ENCODE measurements at places on chromosomes 12 and 14. TPM values are rescaled to one million over a fixed set of nuclear protein-coding genes. Genes with fewer than 3 reads are reported as not detected.
A peak's percentile ranks its signal among the peaks of the same experiment; 100 is the strongest.

DNA sequence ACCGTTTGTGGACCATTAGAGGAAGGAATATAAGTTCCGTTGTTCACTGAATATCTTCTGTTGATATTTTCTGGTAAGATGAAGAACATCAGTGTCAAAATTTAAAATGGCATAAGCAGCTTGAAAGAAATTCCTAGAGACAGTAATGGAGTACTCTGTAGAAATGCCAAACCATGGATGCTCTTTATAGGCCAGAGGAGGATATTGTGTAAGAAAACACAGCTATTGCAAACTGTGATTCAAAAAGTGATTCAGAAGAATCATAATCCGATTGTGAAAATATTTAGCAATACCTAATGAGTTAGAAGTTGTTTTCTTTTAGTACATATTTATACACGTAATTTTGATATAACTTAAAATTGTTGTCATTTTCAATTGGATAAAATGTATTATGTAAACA lies 102.8 kb downstream of the SLC16A7 start:
- no peaks in the 10 kb centered on the region for H3K27me3 ChIP-seq
- H3K27ac ChIP-seq, result no peak overlapping the region
- no peaks in the 10 kb centered on the region for H3K36me3 ChIP-seq
- DNase-seq, result no peak

- no peaks in the 10 kb centered on the region for H3K4me1 ChIP-seq
- H3K27me3 ChIP-seq, result no peaks in the 10 kb centered on the region
- no peaks in the 10 kb centered on the region for H3K36me3 ChIP-seq
- no peak overlapping the region for H3K4me3 ChIP-seq
- H3K27ac ChIP-seq, result no peak overlapping the region
These were observed 70.6 kb downstream of the NOC4L start for GRCh38 chr12:132214891-132215290.

GRCh38 chr14:50044042-50044651 lies 72.2 kb downstream of the VCPKMT start:
- H3K36me3 ChIP-seq, result no peaks in the 10 kb centered on the region
- no peak overlapping the region for H3K4me3 ChIP-seq
- H3K27ac ChIP-seq, result peak overlapping the region; percentile 56

DNA sequence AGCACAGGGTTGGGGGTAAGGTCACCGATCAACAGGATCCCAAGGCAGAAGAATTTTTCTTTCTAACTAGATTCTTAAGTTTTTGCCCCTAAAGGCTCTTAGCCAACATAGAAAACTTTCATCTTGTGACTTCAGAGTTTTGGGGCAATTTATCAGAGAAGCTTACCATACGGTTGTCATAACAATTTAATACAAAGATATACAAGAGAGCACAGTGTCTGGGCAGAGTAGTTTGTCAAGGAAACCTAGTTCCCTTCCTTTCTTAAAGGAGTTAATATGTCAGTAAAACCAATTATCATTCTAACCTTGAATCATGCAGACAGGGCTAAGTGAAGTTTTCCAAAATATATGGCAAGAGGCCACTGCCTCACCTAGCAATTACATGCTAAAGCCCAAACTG lies 18.4 kb downstream of the NR2C1 start:
- no peak for DNase-seq
- H3K4me1 ChIP-seq, result no peaks in the 10 kb centered on the region
- H3K36me3 ChIP-seq, result peaks cover 99% of the 10 kb centered on the region

Gene OTUB2
- 0.09 TPM for polyA plus RNA-seq

- no peak for DNase-seq
- no peak overlapping the region for H3K27ac ChIP-seq
- peaks cover 27% of the 10 kb centered on the region for H3K4me1 ChIP-seq
- H3K27me3 ChIP-seq, result no peaks in the 10 kb centered on the region
These were observed 5.6 kb downstream of the CDK2AP1 start for GRCh38 chr12:123265851-123266678.

Gene ACOT4
- polyA plus RNA-seq, result 2.5 TPM

- DNase-seq, result no peak
- H3K4me1 ChIP-seq, result no peaks in the 10 kb centered on the region
- H3K36me3 ChIP-seq, result no peaks in the 10 kb centered on the region
- H3K27me3 ChIP-seq, result no peaks in the 10 kb centered on the region
- no peak overlapping the region for H3K27ac ChIP-seq
- no peak overlapping the region for H3K4me3 ChIP-seq
These were observed 689.4 kb downstream of the NOVA1 start for GRCh38 chr14:25908277-25909044.

- H3K4me1 ChIP-seq, result no peaks in the 10 kb centered on the region
- DNase-seq, result no peak
- H3K4me3 ChIP-seq, result no peak overlapping the region
These were observed 111.3 kb upstream of the FKBP4 start for GRCh38 chr12:2683283-2684025.

- H3K4me1 ChIP-seq, result no peaks in the 10 kb centered on the region
- no peak overlapping the region for H3K4me3 ChIP-seq
- no peaks in the 10 kb centered on the region for H3K27me3 ChIP-seq
These were observed 56.1 kb downstream of the RERG start for GRCh38 chr12:15165012-15165659.

Gene CBLN3
- 0.38 TPM for polyA plus RNA-seq

- H3K4me1 ChIP-seq, result no peaks in the 10 kb centered on the region
- H3K36me3 ChIP-seq, result no peaks in the 10 kb centered on the region
- H3K4me3 ChIP-seq, result no peak overlapping the region
- no peak overlapping the region for H3K27ac ChIP-seq
- H3K27me3 ChIP-seq, result no peaks in the 10 kb centered on the region
These were observed 4.9 kb upstream of the SENP1 start for GRCh38 chr12:48110691-48111311.

Gene PPM1A
- 54.0 TPM for polyA plus RNA-seq

Gene RNASE8
- not detected for polyA plus RNA-seq

DNA sequence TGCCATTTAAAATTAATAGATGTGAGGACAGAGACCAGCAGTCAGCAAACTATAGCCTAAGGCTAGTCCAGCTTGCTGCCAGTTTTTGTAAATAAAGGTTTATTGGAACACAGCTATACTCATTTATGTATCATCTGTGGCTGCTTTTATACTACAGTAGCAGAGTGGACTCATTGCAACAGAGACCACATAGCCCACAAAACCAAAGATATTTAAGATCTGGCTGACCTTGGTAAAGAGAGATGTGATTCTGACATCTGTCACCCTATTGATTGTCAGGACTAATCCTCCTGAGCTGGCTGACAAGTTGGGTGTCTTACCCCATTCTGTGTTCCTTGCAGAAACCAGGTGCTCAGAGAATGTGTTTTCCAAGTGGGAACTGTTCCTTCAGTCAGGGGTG lies 99.9 kb downstream of the BEGAIN start:
- DNase-seq, result no peak
- H3K36me3 ChIP-seq, result peaks cover 7% of the 10 kb centered on the region
- no peak overlapping the region for H3K4me3 ChIP-seq
- H3K27me3 ChIP-seq, result no peaks in the 10 kb centered on the region
- H3K27ac ChIP-seq, result no peak overlapping the region

Gene DDN
- 126 TPM for polyA plus RNA-seq
